ENCODE measurements at places on chromosomes 3 and 15. TPM values are rescaled to one million over a fixed set of nuclear protein-coding genes. Genes with fewer than 3 reads are reported as not detected.

Gene FAM81A
- 96.0 TPM for total RNA-seq

DNA sequence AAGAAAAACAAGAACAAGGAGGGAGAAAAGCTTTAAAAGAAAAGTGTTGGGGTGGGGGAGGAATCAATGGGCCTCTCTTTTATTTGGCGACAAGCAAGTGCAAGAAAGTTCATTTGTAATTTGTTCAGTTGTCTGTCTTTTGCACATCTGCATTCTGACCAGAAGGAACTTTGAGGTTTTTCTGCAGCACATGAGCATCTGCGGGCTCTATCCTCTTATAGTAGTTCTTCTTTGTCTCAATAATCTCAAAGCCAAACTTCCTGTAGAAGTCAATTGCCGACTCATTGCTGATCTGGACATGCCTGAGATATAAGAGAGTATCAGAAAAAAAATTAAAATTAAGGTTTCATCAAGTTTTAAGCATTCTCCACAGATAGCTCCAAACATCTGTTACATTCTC lies 24.4 kb downstream of the NAA50 start:
- DNase-seq = no peak

Gene ZNF860
- 0.60 TPM for total RNA-seq

- DNase-seq = no peak
Observed at GRCh38 chr3:13378155-13378554, 42.0 kb downstream of the NUP210 start.

DNA sequence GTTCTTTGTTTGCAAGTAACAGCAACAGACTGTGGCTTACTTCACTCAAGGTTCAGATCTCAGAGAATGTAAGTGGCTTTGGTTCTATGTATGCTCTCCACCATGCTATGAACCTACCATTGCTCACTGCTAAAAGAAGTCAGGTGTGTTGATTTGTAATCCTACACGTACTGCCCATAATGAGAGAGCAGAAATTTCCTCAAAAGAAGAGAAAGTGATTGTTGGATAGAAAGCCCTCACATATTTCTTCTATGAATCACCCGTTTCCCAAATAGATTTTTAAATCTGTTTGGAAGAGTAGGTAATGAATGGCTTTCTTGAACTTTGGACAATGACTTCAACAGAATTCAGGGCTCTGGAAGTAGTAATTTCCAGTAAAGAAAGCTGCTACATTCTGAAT lies 565.4 kb downstream of the ROBO2 start:
- DNase-seq = no peak

- DNase-seq = no peak
Observed at GRCh38 chr15:101599091-101599490, 53.1 kb downstream of the TM2D3 start.

- DNase-seq = no peak
Observed at GRCh38 chr15:69232144-69232543, 66.6 kb upstream of the PAQR5 start.

DNA sequence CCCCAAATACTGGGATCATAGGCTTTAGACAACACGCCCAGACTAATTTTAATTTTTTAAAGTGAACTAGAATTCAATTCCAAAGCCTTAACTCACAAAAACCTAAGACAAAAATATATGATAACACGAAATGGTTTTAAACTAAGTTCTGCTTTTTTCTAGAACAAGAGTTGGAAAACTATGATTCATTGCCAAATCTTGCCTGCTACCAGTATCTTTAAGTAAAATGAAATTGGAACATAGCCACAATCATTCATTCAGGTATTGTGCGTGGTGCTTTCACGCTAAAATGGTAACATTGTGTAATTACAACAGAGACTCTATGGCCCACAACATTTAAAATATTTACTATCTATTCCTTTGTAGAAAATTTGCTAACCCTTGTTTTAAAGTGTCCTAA lies 488.0 kb upstream of the ZNF385D start:
- no peak for DNase-seq

DNA sequence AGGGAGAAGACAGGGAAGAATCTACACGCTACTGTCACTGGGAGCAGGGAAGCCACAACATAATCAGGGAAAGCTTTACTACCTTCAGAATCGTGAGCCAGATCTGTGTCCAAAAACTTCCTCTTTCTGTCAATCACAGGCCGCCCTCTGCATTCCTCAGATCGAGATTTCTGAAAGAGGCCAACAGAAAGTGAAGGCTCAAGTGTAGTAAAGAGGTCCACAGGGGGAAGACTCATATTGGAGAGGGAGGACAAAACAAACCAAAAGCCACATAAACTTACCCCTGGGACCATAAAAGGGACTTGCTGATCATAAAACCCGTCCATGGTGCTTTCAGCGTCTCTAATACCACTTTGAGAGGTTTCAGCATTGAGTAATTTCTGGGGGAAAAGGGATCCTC lies 3.3 kb downstream of the ETV5 start:
- DNase-seq = no peak

Gene ZPLD1
- total RNA-seq = not detected

- no peak for DNase-seq
Observed at GRCh38 chr3:101690972-101691371, 4.5 kb upstream of the RPL24 start.
